ENCODE measurements at places on chromosomes 7 and 10.

DNA sequence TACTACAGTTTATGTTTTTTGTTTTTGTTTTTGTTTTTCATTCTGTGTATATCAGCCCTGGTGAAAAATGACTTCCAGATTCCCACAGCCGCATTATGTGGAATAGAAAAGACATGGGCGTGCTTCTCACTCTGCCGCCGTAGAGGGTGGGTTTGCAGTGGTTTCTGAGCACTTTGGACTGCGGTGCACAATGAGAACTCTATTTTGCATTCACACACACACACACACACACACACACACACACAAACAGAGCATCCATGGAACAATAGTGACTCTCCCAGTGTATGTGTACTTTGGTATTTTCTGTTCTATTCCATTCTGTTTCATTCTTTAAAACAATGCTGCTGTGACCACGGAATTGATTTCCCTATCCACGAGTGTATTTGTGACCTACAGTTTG, 657.3 kb upstream of the FOXK1 start:
- no peak for DNase-seq

DNA sequence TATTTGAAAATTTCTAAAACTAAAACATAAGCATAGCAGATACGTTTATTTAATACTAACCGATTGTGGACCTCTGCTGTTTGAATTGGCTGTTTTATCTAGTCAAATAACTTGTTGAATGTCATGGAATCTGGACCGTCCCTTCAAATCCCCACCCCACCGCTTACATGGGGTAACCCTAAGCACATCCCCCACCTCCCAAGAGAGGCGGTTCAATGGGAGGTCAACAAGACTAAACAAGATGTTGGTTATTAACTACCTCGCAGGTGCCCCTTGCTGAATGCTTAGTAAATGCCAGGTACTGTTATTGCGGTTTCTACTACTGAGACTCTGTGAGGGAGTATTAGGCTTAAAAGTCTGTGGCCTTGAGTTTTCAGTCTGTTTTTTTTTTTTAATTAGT, 70.9 kb downstream of the DAGLB start:
- DNase-seq: no peak

DNA sequence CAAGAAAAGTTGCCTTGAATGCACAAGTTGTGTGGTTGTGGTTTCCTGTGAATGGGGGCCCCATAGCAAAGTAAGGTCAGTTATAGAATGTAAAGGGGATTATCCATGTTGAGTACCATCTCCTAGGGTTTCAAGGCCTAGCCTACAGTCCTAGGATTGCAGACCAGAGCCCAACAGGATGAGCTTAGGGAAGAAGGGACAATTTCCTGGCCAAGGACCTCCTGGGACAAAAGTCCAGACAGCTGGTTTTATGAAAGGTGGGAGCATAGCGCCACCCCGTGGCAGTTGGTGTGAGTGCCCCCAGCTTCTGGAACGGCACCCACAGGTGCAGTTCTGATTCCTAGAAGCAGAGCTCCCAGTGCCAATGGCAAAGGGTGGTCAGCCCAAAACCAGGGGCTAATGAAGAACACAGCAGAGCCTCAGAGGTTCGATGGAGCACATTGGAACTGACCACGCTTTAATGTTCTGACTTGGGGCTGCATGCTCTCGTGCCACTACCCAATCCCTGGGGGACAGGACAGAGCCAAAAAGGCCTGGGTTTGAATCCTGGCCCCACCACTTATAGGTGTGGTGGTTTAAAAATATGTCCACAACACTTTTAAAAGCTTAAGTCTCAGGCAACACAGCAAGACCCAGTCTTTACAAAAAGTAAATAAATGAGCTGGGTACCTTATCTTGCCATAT, 25.8 kb upstream of the TMEM120A start:
- peak; percentile 55 for DNase-seq

DNA sequence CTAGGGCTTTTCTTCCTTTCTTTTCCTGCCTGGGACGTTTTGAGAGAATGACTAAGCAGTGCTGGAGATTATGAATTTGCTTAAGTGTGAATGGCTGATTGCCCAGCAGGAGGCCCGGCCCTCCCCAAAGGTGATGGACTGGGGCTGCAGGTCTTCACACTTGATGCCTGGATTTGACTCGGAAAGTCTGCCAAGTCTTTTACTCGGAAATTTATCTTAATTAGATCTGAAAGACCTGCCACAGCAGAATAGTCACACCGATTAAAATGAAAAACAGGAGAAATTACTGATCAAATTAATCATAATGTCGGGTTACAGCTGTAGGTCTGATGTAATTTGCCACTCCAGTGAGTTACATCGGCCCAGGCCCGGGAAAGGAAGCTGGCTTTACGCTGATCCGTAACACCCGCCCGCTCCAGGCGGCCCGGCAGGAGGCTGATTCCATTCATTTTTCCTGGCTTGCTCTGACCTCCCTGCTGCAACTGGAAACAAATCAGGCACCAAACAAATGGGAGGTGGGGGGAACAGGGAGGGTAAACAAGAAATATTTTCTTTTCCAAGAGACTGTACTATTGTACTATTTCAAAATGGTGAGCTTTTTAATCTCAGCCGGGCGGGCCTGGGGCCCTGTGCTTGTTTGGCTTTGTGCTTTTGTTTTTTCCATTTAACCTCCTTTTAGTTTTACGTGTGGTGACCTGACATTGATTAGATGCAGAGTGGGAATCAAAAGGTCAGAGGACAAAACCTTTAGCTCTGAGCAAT, 212.4 kb upstream of the YAE1 start:
- peak; percentile 85 for DNase-seq

GRCh38 chr7:24478137-24478655, 95.1 kb upstream of the PALS2 start:
- peak; percentile 11 for DNase-seq

DNA sequence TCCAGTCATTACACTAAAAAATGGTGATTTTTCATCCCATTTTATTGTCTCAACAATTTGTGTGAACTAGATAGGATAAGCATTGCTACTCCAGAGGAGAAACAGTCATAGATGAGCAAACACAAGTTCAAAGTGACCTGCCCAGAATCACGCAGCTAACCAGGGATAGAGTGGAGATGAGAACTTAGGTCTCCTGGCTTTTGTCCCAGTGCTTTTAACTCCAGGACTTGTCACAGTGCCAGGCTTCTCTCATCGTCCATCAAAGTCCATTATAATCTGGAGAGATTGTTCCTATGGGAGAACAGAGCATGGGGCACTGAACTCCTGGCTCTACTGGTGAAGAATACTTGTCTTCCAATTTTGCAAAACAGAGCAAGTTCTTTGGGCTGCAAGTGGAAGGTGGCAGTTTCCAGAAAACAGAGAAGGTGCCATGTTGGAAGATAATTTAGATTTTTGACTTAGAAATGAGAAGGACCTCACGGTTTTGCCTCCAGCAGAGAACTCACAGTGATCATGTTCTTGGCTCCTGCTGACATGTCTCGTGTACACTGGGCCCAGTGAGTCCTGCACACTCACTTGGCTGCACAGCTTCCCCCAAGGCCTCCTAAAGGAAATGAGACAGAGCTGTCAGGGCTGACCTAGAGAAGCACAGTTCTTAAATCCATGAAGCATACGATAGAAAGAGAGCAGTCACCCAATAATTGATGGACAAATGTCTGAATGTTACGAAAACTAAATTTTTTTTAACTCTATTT, 322.9 kb upstream of the NRP1 start:
- no peak for DNase-seq

GRCh38 chr10:51986516-51986915, 287.1 kb upstream of the CSTF2T start:
- peak; percentile 1 for DNase-seq

DNA sequence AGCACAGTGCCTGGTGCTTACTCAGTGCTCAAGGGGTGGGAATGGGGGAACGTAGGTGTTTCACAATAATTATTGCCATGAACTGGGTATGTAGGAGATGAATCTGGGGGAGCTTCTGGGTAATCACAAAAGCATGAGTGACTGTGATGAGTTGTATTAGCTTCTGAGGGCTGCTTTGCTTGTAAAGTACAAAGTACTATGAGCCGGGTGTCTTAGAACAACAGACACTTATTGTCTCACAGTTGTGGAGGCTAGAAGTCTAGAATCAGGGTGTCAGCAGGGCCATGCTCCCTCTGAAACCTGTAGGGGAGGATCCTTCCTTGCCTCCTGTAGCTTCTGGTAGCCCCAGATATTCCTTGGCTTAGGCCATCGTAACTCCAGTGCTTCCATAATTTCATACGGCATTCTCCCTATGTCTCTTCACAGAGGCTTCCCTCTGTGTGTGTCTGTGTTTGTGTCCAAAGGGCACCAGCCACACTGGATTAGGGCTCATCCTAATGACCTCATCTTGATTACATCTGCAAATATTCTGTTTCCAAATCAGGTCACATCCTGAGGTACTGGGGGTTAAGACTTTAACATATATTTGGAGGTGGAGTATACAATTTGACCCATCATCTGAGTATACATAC, 84.8 kb upstream of the AGBL3 start:
- no peak for DNase-seq

DNA sequence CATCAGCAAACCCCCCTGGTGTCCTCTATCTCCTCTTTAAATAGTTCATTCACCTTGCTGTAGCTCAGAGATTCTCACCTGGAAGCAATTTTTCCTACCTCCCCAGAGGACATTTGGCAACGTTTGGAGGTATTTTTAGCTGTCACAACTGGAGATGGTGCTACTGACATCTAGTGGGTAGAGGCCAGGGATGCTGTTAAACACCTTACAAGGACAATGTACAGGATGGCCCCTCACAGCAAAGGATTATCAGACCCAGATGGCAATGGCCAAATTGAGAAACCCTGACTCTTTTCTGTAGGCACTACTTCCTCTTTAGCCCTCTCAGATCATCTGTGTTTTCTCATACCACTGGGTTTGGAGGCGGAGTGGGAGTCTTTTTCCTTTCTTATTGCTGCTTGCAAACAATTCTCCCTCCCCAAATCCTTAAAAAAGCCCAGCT, 13.2 kb upstream of the TRA2A start:
- DNase-seq: no peak

DNA sequence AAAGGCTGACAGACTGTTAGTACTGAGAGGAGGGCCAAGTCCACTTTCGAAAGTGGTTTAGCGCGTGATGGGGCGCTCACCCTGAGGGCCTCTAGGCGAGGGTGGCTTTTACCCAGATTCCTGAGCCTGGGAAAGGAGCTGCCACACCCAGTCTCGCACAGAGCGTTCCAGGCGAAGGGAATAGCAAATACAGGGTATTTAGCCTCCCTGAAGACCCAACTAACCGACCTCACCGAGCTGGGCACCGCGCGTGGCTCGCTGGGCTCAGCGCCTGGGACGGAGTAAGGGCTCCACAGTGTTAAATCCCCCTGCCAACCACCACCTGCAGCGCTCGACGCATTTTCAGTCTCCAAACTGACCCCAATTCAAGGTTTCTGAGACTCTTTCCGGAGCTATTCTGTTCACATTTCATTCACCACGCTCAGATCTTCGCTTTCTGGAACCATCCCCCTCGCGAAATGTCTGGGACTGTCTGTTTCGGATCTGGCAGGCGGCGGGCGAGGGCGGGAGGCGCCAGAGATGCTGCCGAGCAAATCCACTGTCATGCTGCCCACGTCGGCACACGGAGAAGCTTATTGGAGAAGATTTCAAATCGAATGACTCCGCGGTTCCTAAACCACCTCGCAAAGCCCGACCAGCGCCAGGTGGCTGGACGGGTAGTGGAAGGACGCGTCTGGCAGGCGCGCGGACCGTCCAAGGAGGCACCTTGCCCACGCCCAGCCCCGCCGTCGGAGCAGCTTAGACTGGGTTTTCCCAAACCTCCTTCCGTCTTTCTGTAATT, 1.4 kb upstream of the OSBPL3 start:
- DNase-seq: no peak

DNA sequence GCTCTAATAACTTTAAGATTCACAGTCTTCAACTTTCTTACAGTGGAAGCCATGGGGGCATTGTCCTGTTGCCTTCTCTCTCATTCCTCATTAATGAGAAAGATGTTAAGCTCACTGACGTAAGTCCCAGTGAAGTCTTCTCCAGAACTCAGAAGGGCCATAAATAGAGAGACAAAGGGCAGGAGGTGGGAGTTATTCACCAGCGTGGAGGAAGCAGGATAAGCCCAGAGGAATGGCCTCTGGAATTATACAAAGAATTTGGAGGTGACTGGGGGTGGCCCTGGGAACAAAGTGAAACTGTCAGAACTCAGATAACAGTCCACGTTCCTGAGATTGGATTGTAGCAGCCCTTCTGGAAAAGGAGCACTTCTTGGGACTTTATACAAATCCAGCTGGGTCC, 52.4 kb downstream of the SORBS1 start:
- DNase-seq: peak; percentile 31

GRCh38 chr10:110218632-110219031, 11.2 kb downstream of the MXI1 start:
- no peak for DNase-seq

DNA sequence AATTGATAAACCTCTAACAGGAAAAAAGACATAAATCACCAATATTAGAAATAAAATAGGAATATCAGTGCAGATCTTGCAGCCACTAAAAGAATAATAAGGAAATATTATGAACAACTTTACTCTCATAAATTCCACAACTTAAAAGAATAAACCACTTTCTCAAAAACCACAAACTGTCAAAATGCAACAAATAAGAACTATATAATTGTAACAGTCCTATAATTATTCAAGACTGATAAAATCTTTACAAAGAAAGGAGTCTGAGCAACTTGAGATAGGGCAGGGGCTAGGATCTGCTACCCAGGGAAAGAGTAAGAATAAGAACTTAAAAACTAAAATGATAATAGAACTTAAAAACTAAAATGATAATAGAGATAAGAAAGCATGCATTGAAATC, 169.5 kb upstream of the GDF10 start:
- DNase-seq: no peak

GRCh38 chr7:7686811-7687508, 31.4 kb downstream of the RPA3 start:
- DNase-seq: no peak
